ENCODE measurements at places on chromosomes 2 and 18. TPM values are rescaled to one million over a fixed set of nuclear protein-coding genes. Genes with fewer than 3 reads are reported as not detected.

GRCh38 chr2:212845941-212846340 lies 305.5 kb downstream of the IKZF2 start:
- DNase-seq = no peak
- no peaks in the 10 kb centered on the region for H3K4me1 ChIP-seq
- H3K4me3 ChIP-seq = no peak overlapping the region
- no peaks in the 10 kb centered on the region for H3K36me3 ChIP-seq

DNA sequence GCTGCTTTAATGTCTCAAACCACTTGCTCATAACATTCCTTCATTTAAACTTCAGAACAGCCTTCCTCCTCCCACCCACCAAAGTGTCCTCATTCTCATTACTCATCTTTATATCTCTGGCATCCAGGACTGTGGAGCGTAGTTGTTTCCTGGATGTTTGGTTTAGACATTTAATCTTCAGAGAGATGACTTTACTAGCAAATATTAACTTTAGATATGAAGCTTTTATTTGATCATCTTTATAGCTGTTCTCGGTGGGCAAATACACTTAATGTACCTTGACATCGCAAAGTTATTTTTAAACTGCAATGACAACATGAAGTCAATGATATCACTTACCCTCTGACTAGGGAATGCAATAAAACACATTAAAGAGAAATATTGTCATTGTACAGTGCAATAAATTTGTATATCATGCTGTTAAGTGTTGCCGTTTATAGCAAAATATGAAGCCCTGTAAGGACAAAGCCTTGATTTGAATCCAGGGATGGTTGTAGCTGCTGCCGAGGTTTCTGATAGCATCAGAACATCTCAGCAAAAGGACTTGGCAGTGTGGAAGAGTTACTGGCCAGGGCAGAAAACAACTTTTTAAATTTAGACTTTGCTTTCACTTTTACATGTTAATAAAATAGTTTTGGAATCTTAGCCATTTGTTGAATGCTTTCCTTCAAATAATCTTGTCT lies 4.6 kb upstream of the LAMA3 start:
- no peak overlapping the region for H3K4me3 ChIP-seq
- H3K27ac ChIP-seq = no peak overlapping the region
- H3K36me3 ChIP-seq = no peaks in the 10 kb centered on the region

DNA sequence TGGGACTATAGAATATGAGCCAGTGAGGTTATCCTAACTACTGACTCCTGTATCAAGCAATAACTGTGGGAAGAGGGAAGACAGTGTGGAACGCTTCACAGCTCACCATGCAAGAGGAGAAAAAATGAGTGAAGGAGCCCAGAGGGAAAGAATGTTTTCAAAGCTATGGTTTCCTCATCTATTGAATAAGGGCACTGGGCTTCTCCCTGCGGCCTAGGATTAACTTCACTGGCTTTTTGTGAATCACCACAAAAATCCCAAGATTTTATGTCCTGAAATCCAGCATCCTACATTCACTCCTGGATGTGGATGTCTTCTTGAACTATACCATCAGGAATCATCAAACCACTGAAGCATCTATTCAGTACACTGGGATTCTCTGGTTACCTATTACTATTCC lies 44.5 kb upstream of the SP5 start:
- H3K4me1 ChIP-seq = no peaks in the 10 kb centered on the region
- no peak overlapping the region for H3K27ac ChIP-seq

- H3K4me3 ChIP-seq = no peak overlapping the region
- peaks cover 3% of the 10 kb centered on the region for H3K27me3 ChIP-seq
- no peak for DNase-seq
- H3K27ac ChIP-seq = no peak overlapping the region
- H3K4me1 ChIP-seq = no peaks in the 10 kb centered on the region
Measured at GRCh38 chr2:41909584-41909983, 138.2 kb upstream of the PKDCC start.

- H3K36me3 ChIP-seq = no peaks in the 10 kb centered on the region
- peaks cover 22% of the 10 kb centered on the region for H3K4me1 ChIP-seq
- DNase-seq = no peak
- H3K4me3 ChIP-seq = no peak overlapping the region
- H3K27ac ChIP-seq = no peak overlapping the region
Measured at GRCh38 chr18:13379930-13380690, 161.6 kb downstream of the LDLRAD4 start.

DNA sequence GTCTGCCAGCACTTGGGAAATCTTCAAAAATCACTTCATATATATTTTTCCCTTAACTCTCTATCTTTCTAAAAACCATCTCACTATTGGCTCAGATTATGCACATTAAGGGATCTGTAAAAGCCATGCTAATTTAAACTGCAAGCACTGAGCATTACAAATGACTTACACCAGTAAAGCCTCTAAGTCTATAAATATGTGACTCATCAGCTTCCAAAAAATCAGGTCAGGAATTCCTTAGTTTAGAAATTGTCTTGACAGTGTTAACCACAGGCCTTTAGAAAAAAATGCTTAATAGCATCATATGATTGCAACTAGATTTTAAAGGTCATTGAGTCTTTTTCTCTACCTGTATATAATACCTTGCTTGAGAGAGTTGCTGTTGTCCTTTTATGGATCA lies 1113.6 kb upstream of the PIK3C3 start:
- no peak for DNase-seq
- no peak overlapping the region for H3K4me3 ChIP-seq
- H3K36me3 ChIP-seq = no peaks in the 10 kb centered on the region
- H3K27ac ChIP-seq = no peak overlapping the region
- no peaks in the 10 kb centered on the region for H3K4me1 ChIP-seq
- no peaks in the 10 kb centered on the region for H3K27me3 ChIP-seq

DNA sequence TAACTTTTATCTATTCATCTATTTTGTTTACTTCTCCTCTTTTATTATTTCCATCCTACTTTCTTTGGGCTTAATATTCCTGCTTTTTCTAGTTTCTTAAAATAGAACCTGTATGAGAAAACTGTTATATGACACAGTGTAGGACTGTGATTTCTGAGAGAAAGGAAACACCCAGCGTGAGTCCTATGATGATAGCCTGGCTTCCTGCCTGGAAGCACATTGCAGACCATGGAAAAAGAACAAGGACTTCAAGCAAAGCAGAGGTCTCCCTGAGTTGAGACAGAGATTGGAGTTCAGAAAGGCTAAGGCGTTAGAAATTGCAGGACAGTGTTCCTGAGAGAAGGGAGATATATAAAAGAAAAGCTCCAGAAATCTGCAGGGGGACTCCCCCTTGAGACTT lies 7.8 kb downstream of the RBM44 start:
- H3K27me3 ChIP-seq = no peaks in the 10 kb centered on the region
- no peak overlapping the region for H3K4me3 ChIP-seq
- H3K36me3 ChIP-seq = no peaks in the 10 kb centered on the region
- H3K27ac ChIP-seq = no peak overlapping the region
- no peaks in the 10 kb centered on the region for H3K4me1 ChIP-seq

DNA sequence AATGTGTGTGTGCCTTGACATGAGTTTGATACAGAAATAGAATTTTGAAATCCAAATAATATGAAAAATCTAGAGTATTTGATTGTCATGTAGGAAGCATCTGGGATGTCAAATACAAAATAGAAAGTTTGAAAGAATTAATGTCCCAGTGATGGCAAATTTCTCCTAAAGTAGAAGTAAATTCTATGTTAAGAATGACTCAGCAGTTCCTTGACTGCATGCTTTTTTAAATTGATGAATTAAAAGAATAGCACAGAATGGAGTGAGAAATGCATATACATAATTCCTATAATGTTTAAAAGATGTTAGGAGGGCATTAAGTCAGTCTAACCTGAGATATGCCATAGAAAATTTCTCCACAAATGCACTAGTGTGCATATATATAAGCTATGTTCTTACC lies 357.5 kb downstream of the TMEM182 start:
- H3K4me3 ChIP-seq = no peak overlapping the region
- no peaks in the 10 kb centered on the region for H3K4me1 ChIP-seq
- no peaks in the 10 kb centered on the region for H3K36me3 ChIP-seq

DNA sequence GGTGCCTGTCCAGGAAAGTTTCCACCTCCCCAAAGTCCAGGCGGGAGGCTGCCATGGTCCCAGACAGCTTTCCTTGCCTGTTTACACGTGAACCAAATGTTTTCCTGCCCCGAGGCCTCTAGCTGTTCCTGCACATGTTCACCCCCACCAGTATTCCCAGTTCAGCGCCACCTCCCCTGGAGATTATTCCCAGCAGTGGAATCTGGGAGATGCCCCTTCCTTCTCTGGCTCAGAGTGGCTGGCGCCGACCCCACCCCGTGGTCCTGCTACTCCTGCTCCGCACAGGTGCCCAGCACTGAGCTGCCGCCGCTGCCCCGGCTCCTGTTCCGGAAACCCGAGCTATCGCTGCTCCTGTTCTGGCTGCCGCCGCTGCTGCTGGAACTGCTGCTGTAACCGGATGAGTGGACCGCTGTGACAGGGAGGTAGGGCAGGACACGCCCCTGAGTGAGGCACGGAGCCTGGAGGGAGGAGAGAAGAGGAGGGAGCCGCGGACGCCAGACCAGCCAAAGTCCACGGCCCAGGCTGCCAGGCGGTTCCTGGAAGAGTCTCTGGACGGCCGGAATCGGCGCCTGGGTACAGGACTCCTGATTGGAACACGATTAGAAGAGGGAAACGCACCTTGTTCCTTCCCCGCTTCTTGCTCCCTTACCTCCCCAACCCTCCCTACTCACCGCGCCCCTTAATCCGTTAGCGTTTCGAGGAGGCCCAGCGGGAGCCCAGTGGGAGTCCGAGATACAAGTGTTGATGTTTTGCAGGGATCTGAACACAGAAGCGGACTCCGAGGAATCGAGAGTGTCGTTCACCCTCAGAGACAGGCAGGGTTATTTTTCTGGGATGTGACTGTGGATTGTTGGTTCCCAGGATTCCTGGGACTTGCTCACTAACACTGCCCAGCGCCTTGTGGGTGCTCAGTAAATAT lies at the start of gene PDE11A:
Gene PDE11A (minus strand): TSS at position 395 of the 919 bp plus-strand sequence. CDS start 340 bp downstream, at position 55.
- H3K27me3 ChIP-seq = peaks cover 7% of the 10 kb centered on the region
- H3K4me1 ChIP-seq = no peaks in the 10 kb centered on the region
- DNase-seq = no peak
- H3K4me3 ChIP-seq = no peak within 1 kb of the TSS
- H3K36me3 ChIP-seq = no peaks in the 10 kb centered on the region

Gene RGPD4
- total RNA-seq = not detected

Gene SAG
- 0.69 TPM for total RNA-seq

Gene EDAR
- not detected for total RNA-seq

Gene MBD2
- 190 TPM for total RNA-seq

Gene GPBAR1
- total RNA-seq = 0.13 TPM

Gene ZSCAN30
- 10.5 TPM for total RNA-seq

Gene SERPINB8
- total RNA-seq = 21.8 TPM

Gene TRIM43
- total RNA-seq = not detected

Gene ZSWIM2
- not detected for total RNA-seq

Gene DAW1
- not detected for total RNA-seq
